ENCODE measurements at places on chromosomes 1 and 21.
A peak's percentile ranks its signal among the peaks of the same experiment; 100 is the strongest.

GRCh38 chr1:28249013-28249865 lies 10.1 kb upstream of the SESN2 start:
- DNase-seq = no peak

DNA sequence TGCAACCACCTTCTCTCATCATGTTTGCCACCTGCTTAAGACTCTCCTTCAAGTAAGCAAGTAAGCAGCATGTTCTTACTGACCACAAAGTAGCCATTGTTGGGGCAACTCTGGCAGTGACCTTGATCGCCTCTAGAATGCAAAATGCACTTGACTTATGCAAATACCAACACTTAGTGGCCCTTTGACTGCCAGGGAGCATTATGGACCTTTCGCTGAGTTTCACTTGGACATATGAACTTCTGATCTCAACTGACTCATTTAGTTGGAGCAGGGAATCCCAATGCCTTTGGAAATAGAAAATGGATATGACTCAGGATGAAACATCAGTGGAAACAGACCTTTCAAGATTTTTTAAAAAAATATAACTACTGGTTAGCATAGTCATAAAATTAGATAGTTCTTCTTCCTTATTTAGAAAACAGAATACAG lies 6.1 kb upstream of the PLA2G5 start:
- DNase-seq = no peak

- no peak for DNase-seq
Observed at GRCh38 chr1:61182049-61182448, 99.7 kb downstream of the NFIA start.

DNA sequence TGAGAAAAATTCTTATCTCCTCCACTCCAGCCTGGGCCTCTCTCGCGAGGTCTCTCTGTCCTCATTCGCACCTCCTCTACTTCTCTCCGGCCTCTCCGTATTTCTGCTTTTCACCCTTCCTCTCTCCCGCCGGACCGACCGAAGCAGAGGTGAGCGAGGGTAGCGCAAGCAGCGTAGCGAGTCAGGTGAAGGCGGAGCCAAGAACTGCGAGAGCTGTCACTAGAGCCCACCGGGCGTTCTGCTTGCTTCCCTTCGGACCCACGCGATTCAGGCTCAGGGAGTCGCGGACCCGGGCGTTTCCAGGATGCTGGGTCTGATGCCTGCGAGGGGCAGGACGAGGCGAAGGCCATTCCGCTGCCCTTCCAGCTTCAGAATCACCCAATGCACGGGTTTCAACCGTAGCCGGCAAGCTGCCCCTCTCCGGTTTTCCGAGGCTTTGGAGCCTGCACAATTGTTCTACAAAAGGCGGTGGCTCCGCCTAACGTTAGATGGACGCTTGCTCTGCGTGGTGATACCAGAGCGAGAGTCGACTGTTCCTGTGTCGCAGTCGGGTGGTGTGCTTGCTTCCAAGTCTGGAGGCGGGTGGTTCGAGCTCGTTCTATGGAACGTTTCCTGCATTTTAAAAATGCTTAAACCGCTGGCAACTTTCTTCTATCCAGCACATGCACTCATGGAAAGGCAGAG lies 310.2 kb downstream of the FAM72C start:
- DNase-seq = no peak

- DNase-seq = no peak
Observed at GRCh38 chr1:160474392-160475242, 48.4 kb downstream of the SLAMF6 start.

DNA sequence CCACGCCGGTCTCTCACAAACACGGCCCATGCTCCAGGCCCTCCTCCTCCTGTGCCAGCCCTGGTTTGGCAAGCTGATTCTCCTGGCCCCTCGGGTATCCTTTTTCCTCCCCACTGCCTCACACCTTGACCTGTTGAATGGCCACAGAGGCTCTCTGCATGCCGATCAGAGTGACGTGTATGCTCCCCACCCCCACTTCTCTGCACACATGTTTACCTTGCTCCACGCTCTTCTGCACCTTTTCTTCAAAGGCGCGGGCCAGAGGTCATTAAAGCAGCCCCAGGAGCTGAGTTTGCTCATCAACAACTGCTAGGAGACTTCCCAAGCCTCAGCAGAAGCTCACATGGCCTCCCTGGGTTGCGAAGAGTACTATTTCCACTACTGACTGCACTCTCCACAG lies 139.3 kb upstream of the EDN2 start:
- DNase-seq = no peak

- no peak for DNase-seq
Observed at GRCh38 chr1:59308839-59309238, 11.9 kb downstream of the FGGY start.

- DNase-seq = no peak
Observed at GRCh38 chr1:18951416-18951815, 5.1 kb downstream of the IFFO2 start.

- peak; percentile 31 for DNase-seq
Observed at GRCh38 chr1:78045926-78046778, at the start of gene GIPC2. GIPC2 (plus strand) TSS chr1:78045966; CDS start chr1:78046095, 129 bp downstream.

DNA sequence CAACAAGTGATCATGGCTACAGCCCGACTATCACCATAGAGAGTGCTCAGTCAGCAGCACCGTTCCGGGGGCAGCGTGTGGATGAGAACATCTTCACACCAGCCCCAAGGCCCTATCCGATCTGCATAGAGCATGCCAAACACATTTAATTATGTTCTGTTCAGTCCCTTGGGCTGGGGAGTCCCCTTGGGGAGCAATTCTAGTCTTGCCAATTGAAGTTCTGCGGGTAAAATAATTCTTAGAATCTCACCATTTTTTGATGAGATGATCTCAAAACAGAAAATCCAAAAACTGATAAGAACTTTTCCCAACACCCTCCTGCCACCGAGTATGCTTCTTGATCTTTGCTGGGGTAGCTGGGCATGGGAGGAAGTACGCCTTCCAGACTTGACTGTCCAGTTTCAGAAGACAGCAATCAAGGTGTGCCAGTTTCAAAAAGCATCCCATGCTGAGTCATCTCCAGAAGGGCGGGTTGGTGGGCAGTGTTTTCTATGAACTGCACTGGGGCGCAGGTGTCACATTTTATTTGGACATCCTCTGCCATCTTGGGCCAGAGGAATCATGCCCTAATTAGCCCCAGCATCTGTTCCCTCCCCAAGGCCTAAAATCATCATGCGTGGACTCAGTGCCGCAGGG lies 20.8 kb upstream of the PTPRF start:
- DNase-seq = peak; percentile 11

DNA sequence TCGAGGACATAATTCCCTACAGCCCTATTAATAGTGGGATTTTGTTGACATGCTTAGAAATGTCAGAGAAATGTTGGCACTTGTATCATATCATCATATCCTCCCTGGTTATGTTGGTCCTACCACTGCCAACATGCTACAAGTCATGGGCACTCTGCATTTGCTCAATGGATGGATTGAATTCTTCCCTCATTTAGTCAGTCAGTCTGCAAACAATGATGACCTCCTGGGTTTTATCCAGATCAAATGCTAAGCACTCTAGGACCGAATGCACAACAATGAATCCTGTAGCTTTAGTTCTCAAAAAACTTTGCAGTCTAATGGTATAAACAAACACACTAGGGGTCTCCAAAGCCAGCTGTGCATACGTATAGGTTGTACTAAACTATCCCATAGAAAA lies 357.2 kb upstream of the DPYD start:
- no peak for DNase-seq

DNA sequence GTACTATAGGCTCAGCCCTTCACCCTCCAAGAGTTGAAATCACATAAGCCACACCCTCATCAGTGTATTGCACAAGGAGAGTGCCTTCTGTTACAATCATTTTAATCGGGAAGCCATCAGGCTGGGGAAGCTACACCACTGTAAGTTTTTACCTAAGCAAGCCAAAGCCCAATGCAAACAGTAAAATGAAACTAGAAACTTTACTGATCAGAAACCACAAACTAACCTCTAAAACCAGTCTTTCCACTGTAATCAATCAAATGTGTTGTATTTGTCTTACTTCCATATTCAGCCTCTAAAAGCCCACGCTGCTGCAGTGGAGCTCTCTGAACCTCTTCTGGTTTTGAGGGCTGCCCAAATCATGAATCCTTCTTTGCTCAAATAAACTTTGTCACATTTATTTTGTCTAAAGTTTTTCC lies 26.2 kb downstream of the CAPN8 start:
- DNase-seq = no peak

DNA sequence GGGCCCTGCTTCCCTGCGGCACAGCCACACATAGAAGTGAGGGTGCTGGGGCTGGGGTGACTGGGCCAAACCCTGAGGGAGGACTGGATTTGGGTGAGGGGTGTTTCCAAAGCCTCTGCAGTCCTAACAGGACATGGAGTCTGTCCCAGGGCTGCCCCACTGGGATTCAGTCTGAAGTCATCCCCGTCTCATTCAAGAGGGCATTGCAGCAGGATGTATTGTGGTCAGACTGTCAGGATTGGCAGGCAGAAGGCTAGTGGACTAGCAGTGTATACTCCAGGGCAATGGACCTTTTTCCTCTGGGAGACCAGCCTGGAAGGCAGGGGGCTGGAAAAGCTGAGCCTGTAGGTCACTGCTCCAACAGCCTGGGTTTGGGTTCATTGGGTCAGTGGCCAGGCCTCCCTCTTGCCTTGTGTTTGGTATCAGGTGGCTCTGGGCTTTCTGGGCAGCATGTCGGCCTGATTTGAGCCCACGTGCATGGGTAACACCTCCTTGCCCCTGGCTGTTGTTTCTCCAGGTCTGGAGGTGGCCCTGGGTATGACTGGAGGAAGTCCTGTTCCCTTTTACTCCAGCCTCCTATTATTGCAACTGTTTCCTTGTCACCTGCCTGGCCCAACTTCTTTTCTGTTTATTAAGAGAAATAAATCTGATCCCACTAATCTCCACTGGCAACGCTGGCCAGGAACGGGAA lies 41.0 kb upstream of the SYNC start:
- no peak for DNase-seq

DNA sequence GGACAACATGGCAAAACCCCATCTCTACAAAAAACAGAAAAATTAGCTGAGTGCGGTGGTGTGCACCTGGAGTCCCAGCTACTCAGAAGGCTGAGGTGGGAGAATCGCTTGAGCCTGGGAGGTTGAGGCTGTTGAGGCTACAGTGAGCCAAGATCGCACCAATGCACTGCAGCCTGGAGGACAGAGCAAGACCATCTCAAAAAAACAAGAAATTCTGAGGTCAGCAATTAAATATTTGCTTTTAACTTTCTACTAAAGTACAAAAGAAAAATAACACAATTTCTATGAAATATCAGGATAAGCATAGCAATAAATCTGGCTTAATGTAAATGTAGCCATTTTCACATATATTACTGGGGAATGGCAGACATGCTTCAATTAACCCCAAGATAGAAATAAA lies 9.9 kb downstream of the PPP1R15B start:
- DNase-seq = no peak

DNA sequence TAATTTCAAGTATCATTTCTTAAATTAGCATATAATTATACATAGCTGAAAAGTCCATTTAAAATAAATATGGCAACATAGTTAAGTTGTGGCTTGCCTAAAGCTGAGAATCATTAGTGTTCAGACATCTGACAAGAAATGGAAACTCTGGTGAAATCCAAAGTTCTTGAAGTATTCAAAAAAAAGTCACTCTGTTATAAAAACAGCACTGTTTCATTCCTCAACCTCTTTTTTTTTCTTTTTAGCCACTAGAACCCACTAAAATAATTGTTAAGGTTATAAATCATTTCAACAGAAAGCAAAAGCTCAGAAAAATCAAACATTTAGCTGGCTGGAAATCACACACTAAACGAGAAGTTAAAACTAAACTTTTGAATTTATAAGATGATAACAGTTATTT lies 476.7 kb downstream of the LTN1 start:
- DNase-seq = no peak

DNA sequence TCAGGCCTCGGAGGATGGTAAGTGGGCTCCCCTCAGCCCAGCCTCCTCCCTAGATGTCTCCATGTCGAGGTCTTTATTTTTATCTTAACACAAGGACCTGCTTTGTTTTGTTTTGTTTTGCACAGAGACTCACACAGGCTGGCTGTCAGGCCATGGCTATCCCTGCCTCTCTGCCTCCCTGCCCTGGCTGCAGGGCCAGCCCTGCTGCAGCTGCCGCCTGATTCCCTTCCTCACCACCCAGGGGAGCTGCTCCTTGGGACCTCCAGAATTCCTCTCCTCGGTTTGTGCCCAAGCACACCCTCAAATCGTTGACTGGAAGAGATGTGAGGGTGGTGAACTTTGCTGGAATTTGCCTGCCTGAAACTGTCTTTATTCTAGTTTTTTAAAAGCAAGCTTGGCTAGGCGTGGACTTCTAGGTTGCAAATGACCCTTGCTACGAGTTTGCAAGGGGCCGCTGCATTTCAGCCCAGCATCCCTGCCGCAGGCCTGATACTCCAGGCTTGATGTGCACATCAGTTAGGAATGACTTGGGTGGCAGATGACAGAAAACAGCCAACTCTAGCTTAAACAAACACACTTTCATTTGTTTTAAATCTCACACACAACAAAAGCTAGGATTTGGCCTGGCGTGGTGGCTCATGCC lies 37.1 kb downstream of the WNT9A start:
- no peak for DNase-seq

DNA sequence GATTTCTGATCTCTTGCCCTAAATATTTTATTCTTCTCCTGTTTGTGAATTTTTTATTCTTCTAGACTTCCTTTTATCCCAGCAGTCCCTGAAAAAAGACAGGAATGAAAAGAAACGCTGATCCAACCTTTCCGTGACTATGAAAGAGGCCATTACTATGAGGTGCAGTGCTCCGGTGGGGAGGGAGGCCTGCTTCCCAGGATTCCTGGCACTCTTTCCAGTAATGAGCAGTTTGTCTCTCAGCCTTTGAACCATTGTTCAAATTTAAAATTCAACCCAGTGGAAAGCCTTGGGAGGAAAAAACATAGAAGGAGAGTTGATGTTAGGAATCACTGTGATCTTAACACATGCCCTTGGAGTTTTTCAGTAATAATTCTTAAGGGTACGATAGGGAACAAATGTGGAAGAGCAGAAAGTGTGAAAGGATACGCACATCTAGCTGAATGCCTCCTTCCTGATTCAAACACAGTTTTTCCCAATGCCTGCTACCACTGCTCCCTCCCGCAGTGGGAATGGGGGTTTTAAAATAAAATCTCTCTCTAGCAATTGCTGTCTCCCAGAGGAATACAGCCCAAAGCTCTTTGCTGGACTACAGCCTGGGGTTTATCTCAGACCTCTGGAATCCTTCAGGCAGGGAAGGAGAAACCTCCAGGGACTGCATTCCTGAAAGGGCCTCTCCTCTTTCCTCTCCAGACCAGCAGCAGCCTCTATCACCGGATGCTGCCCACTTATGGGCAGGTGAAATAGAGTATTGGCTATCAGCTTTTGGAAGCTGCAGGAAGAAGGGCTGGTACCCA lies 6.1 kb downstream of the IER5 start:
- DNase-seq = no peak
